AG09309 (cell line): ENCODE measurements at places on chromosomes 3 and 15.

- DNase-seq = peak; percentile 94
Observed at GRCh38 chr15:39429898-39430357, 151.0 kb upstream of the THBS1 start.

GRCh38 chr3:186600896-186601295 is 12.0 kb upstream of the AHSG start:
- DNase-seq = no peak

DNA sequence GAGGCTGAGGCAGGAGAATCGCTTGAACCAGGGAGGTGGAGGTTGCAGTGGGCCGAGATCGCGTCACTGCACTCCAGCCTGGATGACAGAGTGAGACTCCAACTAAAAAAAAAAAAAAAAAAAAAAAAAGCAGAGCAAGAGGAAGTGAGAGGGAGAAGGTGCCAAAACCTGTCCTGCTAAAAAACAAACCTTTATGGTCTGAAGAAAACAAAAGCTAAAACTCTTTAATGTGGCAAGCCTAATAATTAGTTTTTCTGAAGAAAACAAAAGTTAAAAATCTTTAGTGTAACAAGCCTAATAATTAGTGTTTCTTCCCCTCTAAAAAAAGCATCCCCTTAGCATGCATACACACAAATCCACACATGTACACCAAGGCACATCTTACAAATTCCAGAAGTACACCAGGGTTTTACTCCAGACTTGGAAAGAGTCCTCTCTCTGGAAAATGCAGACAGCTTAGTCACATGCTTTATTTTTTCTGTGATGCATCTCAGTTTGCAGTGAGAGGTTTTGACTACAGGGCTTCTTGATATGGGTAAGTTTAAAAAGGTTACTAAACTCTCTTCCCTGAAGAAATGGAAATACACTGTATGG is 65.9 kb downstream of the HACD2 start:
- no peak for DNase-seq

DNA sequence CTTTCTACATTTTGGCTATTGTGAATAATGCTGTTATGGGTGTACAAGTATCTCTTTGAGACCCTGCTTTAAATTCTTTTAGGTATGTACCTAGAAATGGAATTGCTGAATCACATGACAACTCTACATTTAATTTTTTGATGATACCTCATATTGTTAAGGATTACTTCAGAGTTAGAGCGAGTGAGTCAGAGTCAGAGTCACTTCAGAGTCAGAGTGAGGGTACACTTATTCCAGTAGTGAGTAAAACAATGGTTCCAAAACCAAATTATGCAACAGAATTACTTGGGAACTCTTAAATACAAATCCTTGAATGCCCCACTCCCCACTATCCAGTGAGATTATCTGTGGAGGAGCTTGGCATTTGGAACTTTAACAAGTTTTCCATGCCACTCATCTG is 50.3 kb upstream of the SNRK start:
- no peak for DNase-seq

GRCh38 chr15:38524156-38524555 is 40.5 kb downstream of the RASGRP1 start:
- no peak for DNase-seq

GRCh38 chr15:94844198-94844537 is 612.8 kb downstream of the MCTP2 start:
- DNase-seq = no peak

DNA sequence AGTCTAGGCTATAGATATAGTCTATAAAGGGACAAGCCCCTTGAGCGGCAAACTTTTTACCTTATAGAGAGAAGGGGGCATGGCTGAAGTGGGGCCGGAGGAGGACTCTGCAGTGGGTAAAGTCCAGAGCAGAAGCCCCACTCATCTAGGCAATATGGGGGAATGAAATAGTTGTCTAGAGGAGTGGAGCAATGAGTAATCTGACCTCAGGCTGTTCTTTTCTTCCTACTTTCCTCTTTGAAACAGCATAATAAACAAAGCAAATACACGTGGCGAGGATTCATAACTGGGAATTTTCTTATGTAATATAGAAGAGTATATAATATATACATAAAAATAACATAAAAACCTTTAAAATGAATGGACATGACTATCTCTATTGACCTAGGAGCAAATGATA is 546.4 kb upstream of the ZNF385D start:
- DNase-seq = no peak

- no peak for DNase-seq
Observed at GRCh38 chr15:88021601-88022000, 234.9 kb downstream of the NTRK3 start.

GRCh38 chr3:24202071-24202470 is 257.0 kb downstream of the NR1D2 start:
- DNase-seq = no peak

DNA sequence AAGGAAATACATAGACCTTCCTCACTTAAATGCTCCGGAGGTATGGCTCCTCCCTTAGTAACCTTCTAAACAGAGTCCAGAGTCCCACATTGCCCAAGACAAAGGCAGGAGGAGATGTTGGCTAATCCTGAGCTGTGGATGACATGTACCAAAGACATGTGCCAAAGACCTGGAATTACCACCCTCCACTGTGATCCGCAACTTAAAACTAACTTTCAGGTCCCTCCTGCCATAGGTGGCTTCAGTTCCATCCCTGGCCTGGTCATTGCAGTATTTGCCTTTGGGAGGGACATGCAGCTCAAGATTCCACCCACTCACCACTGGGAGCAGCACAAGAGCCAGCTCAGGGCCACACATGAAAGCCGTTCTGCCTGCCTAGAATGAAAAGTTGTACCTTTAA is 28.0 kb downstream of the MYZAP start:
- DNase-seq = no peak

- no peak for DNase-seq
Observed at GRCh38 chr15:91845720-91846119, 7.8 kb upstream of the SLCO3A1 start.

DNA sequence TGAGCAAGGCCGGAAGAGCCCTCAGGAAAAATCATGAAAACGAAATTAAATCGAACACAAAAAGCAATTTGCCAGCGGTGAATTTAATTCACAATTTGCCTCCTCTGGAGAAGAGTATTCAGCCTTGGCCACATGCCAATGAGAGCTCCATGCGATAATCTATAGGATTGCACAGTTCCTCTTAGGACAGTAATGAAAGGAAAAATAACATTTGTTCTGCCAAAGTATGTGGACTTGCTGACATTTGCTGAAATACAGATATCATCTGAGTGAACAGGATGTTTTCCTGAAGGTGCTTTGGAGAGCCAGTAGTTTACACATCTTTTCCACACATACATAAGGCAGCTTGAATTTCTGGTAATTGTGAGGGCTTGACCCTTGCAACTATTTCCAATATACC is 188.6 kb upstream of the PDZRN3 start:
- no peak for DNase-seq

DNA sequence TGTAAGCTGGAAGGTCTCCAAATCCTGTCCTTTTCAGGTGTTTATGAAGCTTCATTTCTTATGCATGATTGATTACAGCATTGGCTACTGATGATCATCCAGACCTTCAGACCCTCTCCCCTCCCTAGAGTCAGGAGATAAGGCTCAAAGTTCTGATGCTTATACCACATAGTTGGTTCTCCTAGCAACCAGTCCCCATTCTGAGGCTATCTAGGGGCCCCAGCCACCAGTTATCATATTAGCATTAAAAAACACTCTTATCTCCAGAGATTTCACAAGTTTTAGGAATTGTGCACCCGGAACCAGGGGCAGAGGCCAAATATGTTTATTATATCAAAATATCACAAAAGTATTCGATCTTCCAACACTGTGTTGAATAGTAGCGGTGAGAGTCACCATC is 953.1 kb downstream of the FHIT start:
- no peak for DNase-seq

DNA sequence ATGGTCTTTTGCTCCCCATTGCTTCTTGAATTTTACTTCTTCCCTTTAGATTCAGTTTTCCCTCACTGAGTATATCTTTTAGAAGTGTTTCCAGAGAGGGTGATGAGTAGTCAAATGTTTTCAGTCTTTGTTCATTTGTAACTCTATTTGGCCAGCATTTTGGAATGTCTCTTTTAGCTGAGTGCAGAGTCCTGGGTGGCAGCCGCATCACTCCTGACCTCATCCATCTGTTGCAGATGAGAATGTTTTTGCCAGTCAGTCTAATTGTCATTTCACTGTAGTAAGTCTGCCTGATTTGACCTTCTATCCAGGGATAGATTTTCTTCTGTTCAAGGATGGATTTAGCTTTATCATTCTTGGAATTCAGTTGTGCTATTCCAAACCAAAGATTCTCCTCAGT is 7.3 kb downstream of the SRPRB start:
- peak; percentile 4 for DNase-seq

DNA sequence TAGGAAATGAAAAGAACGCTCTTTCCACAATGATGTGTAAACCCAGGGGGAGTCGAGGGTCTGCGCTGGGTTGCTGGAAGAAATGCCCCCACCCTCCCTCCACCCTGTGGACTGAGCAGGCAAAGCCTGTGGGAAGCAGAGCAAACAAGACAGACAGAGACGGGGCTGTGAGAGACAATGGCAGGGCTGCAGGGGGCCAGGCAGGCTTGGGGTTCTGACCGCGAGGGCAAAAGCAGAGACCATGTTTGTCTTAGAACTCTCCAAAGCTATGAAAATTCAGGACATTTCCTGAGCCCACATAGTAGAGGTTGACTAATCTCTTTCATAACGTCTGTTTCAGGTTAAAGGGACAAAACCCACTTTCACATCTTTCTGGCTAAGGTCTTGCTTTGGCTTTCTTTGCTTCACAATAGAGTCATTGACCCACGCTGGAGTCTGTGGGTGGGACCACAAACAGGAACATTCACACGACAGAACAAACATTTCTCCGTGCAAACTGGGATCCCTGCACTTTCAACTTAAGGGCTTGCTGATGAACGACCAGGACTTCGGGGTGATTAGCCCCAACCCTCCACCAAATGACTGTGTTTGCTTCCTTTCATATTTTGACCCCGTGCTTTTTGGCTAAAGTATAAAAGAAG is 156.0 kb upstream of the TPM1 start:
- DNase-seq = no peak

- DNase-seq = no peak
Observed at GRCh38 chr3:127744253-127744815, 71.6 kb downstream of the ABTB1 start.

GRCh38 chr3:192947421-192947820 is 29.8 kb upstream of the MB21D2 start:
- no peak for DNase-seq

- DNase-seq = no peak
Observed at GRCh38 chr3:136078421-136079364, 113.2 kb downstream of the PPP2R3A start.

GRCh38 chr3:184827572-184827971 is 15.6 kb downstream of the VPS8 start:
- DNase-seq = no peak

- DNase-seq = no peak
Observed at GRCh38 chr3:42638339-42638842, 15.1 kb upstream of the ZBTB47 start.

DNA sequence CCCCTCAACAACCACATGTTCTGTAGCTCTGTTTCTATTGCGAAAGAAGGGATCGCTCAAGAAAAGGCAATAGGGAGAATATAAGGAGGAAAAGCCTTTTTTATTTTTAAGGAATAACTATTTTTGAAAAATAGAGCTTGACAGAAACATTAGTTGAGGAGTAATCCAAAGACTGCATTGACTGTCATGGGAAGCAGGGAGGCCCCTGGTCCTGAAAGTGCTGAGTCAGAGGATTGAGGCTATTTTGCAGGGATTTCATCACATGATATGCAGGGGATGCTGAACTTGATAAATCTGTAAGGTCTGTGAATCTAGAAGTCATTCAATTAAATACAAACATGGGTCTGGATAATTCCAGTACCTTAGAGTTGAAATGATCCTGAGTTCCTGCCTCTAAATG is 92.0 kb downstream of the MTHFS start:
- DNase-seq = no peak

GRCh38 chr3:9955067-9955502 is 2.9 kb upstream of the PRRT3 start:
- no peak for DNase-seq

GRCh38 chr3:141950572-141951493 is 74.4 kb downstream of the ATP1B3 start:
- no peak for DNase-seq

GRCh38 chr3:5437296-5437782 is 249.8 kb downstream of the EDEM1 start:
- no peak for DNase-seq

- no peak for DNase-seq
Observed at GRCh38 chr3:45807681-45808540, 11.6 kb upstream of the SLC6A20 start.

DNA sequence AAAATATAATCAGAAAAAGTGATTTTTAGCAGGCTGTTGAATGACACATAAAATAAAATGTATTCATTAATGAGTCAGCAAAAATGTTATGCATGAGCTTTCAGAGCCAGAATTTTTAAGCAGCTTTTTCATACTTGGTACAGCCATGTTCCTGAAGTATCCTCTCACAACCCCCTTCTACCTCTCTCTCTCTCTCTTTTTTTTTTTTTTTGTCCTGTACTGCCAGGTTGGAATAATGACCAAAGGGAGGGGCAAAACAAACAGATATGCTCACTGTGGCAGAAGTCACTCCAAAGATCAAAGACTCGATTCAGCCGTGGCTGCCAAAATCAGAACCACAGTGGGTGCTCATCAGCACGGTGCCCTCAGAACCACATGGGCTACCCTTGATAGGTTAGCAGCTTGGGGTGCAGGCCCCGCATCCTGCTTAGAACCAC is 383.0 kb downstream of the ZBTB20 start:
- DNase-seq = no peak

DNA sequence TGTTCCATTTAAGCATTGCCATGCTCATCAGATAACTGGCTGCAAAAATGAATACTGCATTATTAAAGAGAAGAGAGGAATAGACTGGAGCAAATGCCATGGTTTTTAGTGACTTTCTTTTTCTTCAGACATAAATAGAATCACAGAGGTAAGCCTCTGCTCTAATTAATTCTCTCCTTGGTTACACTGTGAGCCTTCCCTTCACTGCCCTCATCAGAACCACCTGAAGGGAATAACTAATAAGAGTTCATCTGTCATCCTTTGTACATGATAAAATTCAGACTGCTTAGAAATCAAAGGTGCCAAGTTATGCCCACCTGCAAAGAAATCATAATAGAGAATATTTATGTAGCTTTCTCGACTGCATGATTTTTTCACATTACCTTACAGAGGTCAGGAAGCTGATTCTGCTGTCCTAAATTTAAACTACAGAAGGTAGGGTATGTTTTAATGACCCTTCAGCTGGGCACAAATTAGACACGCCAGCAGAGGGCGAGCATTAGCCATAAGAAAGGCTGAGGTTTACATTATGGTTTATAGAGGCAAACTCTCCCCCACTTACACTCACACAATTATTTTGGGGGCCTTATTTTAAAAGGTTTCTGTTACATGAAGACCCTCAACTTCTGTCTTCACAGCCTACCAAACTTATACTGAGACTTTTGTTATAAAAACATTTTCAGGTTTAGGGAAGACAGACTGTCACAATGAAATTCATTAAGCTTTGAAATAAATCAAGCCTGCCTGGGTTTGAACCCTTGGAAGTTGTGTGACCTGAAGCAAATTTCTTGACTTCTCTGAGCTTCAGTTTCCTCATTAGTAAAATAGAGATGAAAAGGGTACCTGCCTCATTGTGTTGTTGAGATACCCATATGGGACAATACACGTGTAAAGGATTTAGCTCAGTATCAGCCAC is 15.3 kb upstream of the UNC13C start:
- no peak for DNase-seq
